ENCODE measurements at places on chromosomes 11 and 22.
A peak's percentile ranks its signal among the peaks of the same experiment; 100 is the strongest.

- DNase-seq, result no peak
These were observed 359.0 kb downstream of the BRD1 start for GRCh38 chr22:49468487-49469198.

DNA sequence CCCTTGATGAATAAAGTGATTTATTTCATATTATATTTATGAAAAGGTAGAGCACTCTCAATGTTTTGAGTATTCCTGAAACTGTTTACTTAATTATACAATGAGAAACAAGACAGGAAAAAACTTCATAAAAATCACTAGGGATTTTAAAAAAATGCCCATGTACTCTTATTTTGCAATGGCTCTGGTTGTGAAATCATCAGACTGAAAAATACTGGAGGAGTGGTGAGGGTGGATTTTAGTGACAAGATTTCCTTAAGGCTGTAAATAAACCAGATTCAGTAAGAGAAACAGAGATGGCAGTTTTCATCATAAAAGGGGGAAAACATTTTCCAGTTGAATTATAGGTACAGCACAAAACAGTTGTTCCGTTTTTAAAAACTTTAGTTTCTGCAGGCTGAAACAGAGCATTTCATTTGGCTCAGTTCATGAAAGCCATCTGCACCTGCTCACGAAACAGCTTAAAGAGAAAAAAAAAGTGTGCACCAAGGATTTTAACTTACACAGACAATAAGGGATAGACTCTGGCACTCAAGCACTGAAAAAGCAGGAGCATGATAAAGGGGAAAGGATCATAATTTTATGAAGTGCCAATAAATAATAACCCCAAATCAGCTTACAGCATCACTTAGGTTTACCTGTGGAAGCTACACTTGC is 100.7 kb downstream of the MAML2 start:
- no peak for DNase-seq

DNA sequence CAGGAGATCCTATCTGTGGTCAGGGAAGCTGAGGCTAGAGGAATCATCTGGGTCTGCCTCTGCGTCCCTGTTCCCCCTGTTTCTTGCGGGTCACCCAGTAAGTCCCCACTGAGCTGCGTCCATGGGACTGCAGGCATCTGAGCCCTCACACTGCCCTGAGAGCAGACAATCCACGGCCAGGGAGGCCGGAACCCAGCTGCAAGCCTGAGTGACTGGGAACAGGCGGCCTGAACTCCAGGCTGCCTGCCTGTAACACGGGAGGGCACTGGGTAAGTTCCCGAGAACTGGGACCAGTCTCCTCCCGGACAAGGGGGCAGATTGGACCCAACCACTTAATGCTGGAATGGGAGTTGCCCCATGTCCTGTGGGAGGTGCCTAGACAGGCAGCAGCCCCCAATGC is 727.4 kb downstream of the BRD1 start:
- DNase-seq, result no peak

- DNase-seq, result peak; percentile 58
These were observed 422 bp downstream of the GLB1L2 start for GRCh38 chr11:134332189-134332631.

DNA sequence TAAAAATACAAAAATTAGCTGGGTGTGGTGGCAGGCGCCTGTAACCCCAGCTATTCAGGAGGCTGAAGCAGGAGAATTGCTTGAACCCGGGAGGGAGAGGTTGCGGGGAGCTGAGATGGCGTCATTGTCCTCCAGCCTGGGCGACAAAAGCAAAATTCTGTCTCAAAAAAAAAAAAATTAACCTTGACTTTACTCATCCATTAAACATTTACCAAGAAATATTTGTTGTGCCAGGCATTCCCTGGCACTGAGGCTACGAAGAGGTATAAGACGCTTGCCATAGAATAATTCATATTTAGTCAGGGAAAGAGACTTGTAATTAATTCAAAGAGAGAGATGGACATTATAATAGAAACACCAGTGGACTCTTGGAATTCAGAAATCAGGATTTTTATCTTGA is 13.2 kb upstream of the PAFAH1B2 start:
- DNase-seq, result no peak

GRCh38 chr11:106961518-106961917 is 56.8 kb downstream of the GUCY1A2 start:
- peak; percentile 32 for DNase-seq

DNA sequence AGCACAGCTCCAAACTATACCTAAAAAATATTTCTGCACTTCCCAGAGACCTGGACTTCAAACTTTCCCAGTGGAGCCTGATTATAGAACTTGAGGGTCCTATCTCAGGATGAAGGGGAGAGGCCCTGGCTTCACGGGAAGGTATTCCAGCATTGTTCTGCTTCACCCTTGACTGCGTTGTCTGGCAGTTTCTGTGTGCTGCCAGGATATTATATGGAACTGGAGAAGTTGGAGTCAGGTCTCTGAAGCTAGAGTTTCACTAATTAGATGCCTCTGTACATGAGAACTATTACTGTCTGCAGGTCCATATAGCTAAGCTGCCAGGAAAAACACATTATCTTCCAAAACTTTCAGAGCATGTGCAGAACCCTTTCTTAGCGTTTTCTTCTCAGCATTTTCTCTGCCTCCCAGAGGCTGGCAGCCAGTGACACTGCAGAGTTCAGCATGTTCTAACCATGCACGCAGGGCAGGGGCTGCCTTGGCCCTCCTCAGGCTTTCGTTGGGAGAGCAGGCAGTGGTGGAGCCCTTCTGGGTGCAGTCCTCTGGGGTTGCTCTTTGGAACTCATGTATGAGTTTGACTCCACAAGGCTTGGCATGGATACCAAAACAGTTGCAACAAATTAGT is 99.3 kb downstream of the CWC15 start:
- no peak for DNase-seq

GRCh38 chr11:45041596-45041995 is 90.9 kb upstream of the TP53I11 start:
- DNase-seq, result no peak

DNA sequence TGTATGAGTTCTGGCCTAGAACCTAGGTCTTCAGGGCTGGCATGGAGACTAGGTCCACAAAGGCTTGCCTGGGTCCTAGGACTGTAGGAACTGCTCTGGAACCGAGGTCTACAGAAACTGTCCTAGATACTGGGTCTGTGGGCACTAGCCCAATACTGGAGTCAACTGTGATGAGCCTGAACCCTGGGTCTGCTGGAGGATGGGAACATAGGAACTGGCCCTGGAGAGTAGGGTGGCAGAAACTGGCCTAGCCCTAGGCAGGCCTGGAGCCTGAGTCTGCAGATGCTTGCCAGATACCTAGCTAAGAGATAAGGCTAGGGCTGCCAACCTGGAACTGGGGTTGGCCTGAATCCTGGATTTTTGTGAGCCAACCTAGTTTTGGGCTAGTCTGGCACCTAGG is 19.2 kb upstream of the GLYATL2 start:
- DNase-seq, result no peak

DNA sequence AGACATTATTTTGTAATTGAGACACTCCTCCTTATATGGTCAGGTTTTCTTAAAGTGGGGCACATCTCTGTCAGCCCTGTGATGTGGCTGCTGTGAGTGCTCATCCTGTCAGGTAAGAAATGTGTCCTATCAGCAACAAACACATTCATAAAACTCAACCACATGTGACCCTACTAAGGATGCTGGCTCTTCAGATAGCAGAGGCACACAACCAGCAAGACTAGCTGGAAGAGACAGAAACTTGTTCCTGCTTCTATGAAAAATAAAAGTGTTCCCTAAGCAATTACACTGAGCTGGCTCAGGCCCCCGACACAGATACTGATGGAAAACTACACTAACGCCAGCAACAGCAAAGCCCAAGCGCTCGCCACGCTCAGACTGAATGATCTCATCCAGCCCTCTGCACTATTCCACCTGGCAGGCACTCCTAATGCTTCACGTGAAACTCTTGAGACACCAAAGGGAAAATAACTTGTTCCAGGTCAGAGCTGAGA is 49.8 kb upstream of the CYP2D6 start:
- no peak for DNase-seq

GRCh38 chr11:47369676-47370075 is 8.7 kb downstream of the SPI1 start:
- no peak for DNase-seq

- no peak for DNase-seq
These were observed 19.5 kb downstream of the CLTCL1 start for GRCh38 chr22:19271856-19272535.

DNA sequence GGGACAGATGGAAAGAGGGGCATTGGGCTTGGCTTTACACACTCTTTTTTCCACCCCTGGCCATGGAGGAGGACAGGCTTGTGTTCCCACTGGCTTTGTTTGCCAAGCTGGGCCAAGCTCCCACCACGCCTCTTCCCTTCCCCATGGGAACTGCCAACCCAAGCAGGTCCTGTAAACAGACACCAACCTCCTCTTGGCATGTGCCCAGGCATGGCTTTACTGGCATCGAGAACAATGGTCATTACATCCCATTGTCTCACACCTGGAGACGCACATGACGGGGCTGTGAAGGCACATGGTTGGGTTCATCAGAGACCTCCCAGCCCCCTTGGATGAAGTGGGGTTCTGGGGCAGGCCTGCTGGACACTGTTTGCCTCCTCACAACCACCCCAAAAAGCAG is 11.7 kb downstream of the SEC14L3 start:
- no peak for DNase-seq

GRCh38 chr22:42885446-42885845 is 28.4 kb upstream of the ARFGAP3 start:
- no peak for DNase-seq

GRCh38 chr11:67496113-67496512 is 9.1 kb downstream of the PITPNM1 start:
- no peak for DNase-seq

GRCh38 chr11:47003180-47003877 is 66.8 kb downstream of the CSTPP1 start:
- DNase-seq, result no peak

GRCh38 chr11:114610550-114610949 is 15.0 kb upstream of the NXPE4 start:
- no peak for DNase-seq

Data from stomach (tissue), 19 donors.